ENCODE measurements at places on chromosomes 2 and 18.
A peak's percentile ranks its signal among the peaks of the same experiment; 100 is the strongest.

DNA sequence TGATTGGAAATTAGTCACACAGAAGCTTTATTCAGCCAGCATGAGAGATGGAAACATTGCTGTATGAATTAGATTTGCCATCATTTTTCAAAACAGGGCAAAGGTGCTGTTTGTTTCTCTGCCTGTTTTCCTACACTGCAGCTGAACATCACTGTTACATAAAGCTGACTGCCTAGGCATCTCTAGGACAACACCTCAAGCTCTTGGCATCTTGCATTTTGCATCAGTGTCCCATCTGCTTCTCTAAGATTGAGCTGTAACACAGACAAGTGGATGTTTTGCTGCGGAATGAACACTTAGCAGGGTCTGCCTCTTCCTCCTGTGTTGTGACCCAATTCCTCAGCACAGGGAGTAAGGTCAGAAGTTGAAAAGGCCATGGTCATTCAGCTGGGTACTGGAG lies 4.9 kb downstream of the CCT7 start:
- H3K4me1 ChIP-seq: peaks cover 8% of the 10 kb centered on the region
- H3K27me3 ChIP-seq: no peaks in the 10 kb centered on the region
- no peak for DNase-seq
- peaks cover 62% of the 10 kb centered on the region for H3K36me3 ChIP-seq
- H3K27ac ChIP-seq: no peak overlapping the region

DNA sequence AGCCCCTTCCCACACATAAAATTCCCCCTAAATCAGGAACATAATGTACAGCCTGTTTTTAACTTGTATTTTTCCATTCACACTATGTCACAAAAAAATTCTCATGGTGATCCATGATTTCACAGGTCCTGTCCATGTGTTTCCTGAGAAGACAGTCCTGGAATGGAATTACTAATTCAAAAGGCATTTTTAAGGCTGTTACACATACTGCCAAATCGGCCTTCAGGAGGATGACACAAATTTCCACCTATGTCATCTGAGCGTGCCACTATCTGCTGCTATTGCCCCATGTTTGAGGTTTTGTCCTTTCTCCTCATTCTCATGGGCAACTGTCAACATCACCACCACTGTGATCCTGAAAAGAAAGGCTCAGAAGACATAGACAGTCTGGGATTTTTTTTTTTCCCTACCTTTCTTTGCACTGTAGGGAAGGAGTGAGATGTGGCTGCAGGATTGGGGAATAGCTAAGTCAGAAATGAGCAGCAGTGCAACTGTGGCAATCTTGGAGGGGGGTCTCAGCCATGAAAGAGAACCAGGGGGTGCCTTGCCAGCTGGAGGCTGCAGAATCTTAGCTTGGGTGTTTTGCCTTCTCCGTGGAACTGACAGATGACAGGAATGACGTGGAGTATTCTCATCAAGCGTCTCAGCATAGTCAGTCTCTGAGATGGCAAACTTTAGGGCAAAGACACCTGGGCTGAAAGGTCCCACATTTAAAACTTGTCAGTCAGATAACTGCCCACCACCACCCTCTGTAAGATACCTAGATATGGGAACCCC lies 73.4 kb downstream of the MARCHF4 start:
- no peaks in the 10 kb centered on the region for H3K36me3 ChIP-seq
- H3K4me3 ChIP-seq: no peak overlapping the region
- no peaks in the 10 kb centered on the region for H3K27me3 ChIP-seq
- no peak for DNase-seq
- peaks cover 5% of the 10 kb centered on the region for H3K4me1 ChIP-seq

GRCh38 chr18:48186131-48186766 lies 222.9 kb downstream of the ZBTB7C start:
- DNase-seq: peak; percentile 25
- H3K27me3 ChIP-seq: no peaks in the 10 kb centered on the region
- H3K27ac ChIP-seq: no peak overlapping the region
- peaks cover 1% of the 10 kb centered on the region for H3K4me1 ChIP-seq

DNA sequence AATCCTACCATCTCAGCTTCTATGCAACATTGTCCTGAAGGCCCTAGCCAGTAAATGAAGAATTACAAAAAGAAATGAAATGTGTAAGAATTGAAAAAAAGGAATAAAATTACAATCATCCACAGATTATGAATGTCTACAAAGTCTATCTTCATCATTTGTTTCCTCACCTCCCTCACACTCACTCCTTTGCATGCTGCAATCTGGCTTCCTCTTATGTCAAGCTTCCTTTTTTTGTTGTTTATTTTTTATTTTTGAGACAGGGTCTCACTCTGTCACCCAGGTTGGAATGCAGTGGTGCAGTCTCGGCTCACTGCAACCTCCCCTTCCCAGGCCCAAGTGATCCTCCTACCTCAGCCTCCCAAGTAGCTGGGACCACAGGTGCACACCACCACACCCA lies 129.0 kb downstream of the CABYR start:
- no peaks in the 10 kb centered on the region for H3K27me3 ChIP-seq
- no peak overlapping the region for H3K27ac ChIP-seq
- DNase-seq: no peak
- H3K36me3 ChIP-seq: no peaks in the 10 kb centered on the region

GRCh38 chr2:198322275-198322674 lies 517.9 kb downstream of the PLCL1 start:
- DNase-seq: no peak
- no peaks in the 10 kb centered on the region for H3K4me1 ChIP-seq
- no peak overlapping the region for H3K4me3 ChIP-seq

GRCh38 chr2:96520697-96521096 lies 15.5 kb upstream of the NEURL3 start:
- H3K4me1 ChIP-seq: no peaks in the 10 kb centered on the region
- peaks cover 7% of the 10 kb centered on the region for H3K36me3 ChIP-seq
- H3K27me3 ChIP-seq: no peaks in the 10 kb centered on the region
- DNase-seq: no peak
- no peak overlapping the region for H3K4me3 ChIP-seq

DNA sequence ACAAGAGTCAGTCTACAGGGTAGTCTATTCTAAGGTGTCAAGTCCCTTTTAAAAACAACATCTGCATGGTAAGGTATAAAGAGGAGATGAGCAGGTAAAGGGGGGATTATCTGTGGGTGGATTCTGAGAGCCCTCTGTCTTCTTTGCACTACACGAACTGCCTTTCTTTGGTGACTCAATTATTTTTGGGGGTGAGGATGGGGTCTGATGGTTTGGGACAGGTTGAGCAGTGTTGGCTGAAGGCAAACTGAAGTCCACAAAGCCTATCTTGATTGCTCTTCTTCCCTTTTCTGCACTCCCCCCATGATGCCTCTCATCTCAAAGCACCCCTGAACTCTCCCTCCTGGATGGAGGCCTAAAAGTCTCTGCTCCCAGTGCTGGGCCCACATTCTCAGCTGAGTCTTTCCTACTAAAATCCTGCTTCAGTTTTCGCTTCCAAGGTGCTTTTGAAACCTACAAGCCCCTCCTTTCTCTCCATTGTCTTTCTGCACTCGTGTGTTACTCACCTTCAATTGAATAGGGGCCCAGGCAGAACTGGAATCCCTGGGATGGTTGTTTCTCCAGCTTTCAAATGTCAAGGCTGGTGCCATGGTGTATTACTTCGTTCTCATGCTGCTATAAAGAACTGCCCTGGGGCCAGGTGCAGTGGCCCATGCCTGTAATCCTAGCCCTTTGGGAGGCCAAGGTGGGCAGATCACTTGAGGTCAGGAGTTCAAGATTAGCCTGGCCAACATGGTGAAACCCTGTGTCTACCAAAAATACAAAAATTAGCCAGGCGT lies 64.3 kb downstream of the PRKCE start:
- H3K27ac ChIP-seq: no peak overlapping the region
- peaks cover 6% of the 10 kb centered on the region for H3K4me1 ChIP-seq
- H3K27me3 ChIP-seq: no peaks in the 10 kb centered on the region
- H3K36me3 ChIP-seq: no peaks in the 10 kb centered on the region

DNA sequence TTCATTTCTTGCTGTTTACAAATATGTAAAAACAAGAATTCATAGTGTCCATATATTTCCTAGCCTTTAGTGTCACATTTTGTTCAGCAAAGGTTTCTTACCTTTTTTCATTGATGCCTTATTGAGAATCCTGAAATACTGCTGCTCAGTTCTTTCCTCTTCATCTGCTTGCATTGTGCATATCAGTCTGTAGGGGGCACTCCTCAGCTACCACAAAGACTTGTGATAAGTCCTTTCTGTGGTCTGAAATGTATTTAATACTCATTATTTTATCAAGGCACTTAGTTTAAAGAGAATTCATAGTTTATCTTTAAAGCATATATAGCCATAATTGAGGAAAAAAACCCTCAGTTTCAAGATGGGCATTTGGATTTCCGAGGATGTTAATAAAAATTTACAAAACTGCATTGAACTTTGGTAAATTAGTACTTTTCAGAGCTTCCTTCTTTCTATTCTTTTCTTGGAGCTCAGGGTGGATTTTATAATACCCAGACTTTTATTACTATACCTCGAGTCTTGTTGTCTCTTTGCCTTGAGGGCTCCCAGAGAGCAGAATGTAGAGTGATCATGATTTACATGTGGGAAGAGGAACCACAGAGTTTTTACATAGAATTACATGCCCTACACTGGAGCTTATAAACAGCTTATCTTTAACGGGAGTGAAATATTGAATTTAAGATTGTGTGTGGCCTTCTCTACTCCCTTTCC lies 570.1 kb downstream of the PLCL1 start:
- H3K4me1 ChIP-seq: no peaks in the 10 kb centered on the region
- peak; percentile 43 for DNase-seq
- H3K4me3 ChIP-seq: no peak overlapping the region
- H3K27ac ChIP-seq: no peak overlapping the region
- no peaks in the 10 kb centered on the region for H3K36me3 ChIP-seq
- no peaks in the 10 kb centered on the region for H3K27me3 ChIP-seq

- H3K27me3 ChIP-seq: no peaks in the 10 kb centered on the region
- H3K36me3 ChIP-seq: no peaks in the 10 kb centered on the region
- no peaks in the 10 kb centered on the region for H3K4me1 ChIP-seq
- no peak for DNase-seq
These were observed 895 bp upstream of the GLS start for GRCh38 chr2:190879474-190880377.

GRCh38 chr2:898319-898718 lies 52.3 kb upstream of the SNTG2 start:
- DNase-seq: peak; percentile 75
- no peak overlapping the region for H3K27ac ChIP-seq

DNA sequence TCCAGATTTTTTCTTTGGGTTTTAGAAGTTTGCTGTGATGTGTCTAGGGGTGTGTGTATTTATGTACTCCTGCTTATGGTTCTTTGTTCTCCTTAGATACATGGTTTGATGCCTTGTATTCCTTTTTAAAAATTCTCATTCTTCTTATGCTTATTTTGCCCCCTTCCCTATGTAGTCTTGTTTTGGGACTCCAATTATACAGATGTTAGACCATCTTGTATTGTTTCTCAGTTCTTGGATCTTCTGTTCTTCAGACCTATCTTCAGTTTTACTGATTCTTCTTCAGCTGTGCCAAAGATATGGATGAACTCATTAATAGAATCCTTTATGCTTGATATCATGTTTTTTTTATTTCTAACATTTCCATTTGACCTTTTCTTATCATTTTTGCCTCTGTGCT lies 14.2 kb upstream of the MSL3B start:
- no peak for DNase-seq
- H3K4me3 ChIP-seq: no peak overlapping the region
- no peaks in the 10 kb centered on the region for H3K4me1 ChIP-seq
- no peak overlapping the region for H3K27ac ChIP-seq
- H3K36me3 ChIP-seq: peaks cover 2% of the 10 kb centered on the region
- no peaks in the 10 kb centered on the region for H3K27me3 ChIP-seq

GRCh38 chr2:205772983-205773382 lies 90.7 kb downstream of the NRP2 start:
- no peaks in the 10 kb centered on the region for H3K4me1 ChIP-seq
- no peak for DNase-seq
- no peaks in the 10 kb centered on the region for H3K36me3 ChIP-seq

- no peak overlapping the region for H3K27ac ChIP-seq
- no peak for DNase-seq
- H3K4me1 ChIP-seq: no peaks in the 10 kb centered on the region
- H3K4me3 ChIP-seq: no peak overlapping the region
These were observed 228.7 kb upstream of the SIX2 start for GRCh38 chr2:45237850-45238542.

DNA sequence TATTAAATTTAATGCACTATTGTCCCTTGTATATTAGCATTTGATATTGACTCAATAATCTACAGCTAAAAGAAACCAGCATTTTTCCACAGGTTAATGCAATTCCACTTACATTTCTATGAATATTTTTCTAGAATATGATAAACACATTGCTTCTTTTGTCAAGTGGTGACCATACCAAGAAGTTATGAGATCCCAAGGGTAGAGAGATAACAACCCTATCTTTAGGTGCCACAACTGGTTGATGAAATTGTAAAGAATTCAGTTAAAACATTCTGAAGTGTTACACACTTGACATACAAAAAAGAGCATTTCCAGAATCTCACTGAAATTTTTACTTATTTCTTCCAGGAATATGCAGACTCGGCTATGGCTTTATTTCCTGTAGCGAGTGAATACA lies 56.0 kb downstream of the ABCG8 start:
- H3K27ac ChIP-seq: no peak overlapping the region
- no peaks in the 10 kb centered on the region for H3K4me1 ChIP-seq
- H3K27me3 ChIP-seq: no peaks in the 10 kb centered on the region
- peaks cover 80% of the 10 kb centered on the region for H3K36me3 ChIP-seq
- no peak for DNase-seq

- no peak overlapping the region for H3K4me3 ChIP-seq
- H3K36me3 ChIP-seq: no peaks in the 10 kb centered on the region
- DNase-seq: no peak
- H3K27me3 ChIP-seq: no peaks in the 10 kb centered on the region
These were observed 26.2 kb downstream of the CERS6 start for GRCh38 chr2:168482269-168482668.

DNA sequence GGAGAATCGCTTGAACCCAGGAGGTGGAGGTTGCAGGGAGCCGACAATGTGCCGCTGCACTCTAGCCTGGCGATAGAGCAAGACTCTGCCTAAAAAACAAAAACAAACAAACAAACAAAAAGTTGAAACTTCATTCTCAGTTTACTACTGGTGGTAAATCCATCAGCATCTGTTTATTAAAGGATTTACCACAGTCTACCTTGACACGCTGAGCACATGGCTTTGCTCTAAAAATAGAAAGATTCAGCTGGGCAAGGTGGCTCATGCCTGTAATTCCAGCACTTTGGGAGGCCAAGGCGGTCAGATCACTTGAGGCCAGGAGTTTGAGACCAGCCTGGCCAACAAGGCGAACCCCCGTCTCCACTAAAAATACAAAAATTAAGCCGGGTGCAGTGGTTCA lies 201.3 kb downstream of the TGIF1 start:
- H3K27ac ChIP-seq: no peak overlapping the region
- H3K4me1 ChIP-seq: peaks cover 10% of the 10 kb centered on the region
- H3K27me3 ChIP-seq: no peaks in the 10 kb centered on the region
